ENCODE measurements at places on chromosomes 1 and 21. TPM values are rescaled to one million over a fixed set of nuclear protein-coding genes. Genes with fewer than 3 reads are reported as not detected.

DNA sequence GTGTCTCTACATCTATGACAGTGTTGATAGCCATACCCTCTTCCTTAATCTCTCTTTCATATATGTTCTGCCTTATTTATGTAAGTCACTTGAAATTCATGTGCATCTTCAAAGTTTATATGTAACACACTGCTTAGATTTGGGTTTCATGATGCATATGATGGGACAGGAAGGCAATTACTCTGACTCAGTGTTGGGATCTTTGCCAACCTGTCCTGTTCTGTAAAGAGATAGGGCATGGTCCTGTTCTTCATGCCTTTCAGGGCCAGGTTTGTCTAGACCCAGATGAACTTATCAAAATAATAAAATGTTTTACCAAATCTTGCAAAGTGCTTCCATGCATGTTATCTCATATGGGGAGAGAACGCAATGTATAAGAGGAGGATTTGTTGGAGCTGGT is 69.5 kb downstream of the TMPRSS15 start:
- no peak for DNase-seq

- DNase-seq, result no peak
These were observed 15.3 kb downstream of the CLCC1 start for GRCh38 chr1:108947871-108948525.

DNA sequence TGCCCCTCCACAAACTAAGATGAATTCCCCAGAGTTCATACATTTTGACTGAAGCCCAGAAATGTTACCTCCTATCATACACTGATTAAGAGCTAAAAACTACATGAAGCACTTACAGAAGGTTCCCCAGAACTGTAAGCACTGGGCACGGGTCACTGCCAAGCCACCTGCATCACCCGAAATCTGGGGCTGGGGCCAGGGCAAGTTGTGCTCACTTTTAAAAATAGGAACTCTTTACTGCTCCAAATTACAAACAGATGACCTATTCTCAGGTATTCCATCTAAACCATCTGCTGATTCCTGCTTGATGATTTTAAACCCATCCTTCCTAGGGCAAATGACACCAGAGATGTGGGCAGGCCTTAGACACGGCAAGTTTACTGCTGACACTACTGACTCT is 4.8 kb downstream of the SETD4 start:
- DNase-seq, result no peak

The ELF3 gene
- 71.9 TPM for total RNA-seq

Data from progenitor cell of endocrine pancreas (in vitro differentiated cells).